ENCODE measurements at places on chromosomes 2 and 18. TPM values are rescaled to one million over a fixed set of nuclear protein-coding genes. Genes with fewer than 3 reads are reported as not detected.

GRCh38 chr2:205451901-205452512 lies 230.3 kb upstream of the NRP2 start:
- ATAC-seq, result no peak

- no peak for ATAC-seq
Measured at GRCh38 chr2:238241970-238242369, 2.1 kb upstream of the HES6 start.

GRCh38 chr2:130892793-130893785 lies 56.4 kb downstream of the ARHGEF4 start:
- ATAC-seq, result no peak

GRCh38 chr2:186532891-186533290 lies 46.8 kb downstream of the ZC3H15 start:
- ATAC-seq, result no peak

DNA sequence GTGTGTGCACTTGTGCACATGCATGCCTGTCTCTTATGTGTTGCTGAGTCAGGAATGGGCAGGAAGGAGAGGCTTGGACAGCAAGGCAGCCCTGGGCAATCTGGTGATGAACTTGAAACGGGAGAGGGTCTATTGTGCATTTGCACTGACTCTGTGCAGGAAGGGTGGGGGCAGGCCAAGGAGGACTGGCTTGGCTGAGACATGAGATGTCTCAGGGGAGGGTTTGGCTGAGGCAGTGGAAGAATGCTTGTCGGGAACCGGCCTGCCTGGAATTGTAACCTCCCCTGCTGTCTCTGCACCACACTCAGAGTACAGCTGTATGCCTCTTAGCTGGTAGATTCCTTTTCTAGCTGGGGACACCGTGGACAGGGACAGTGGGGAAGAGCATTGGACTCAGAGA lies 176.1 kb upstream of the TNP1 start:
- peak; percentile 81 for ATAC-seq

DNA sequence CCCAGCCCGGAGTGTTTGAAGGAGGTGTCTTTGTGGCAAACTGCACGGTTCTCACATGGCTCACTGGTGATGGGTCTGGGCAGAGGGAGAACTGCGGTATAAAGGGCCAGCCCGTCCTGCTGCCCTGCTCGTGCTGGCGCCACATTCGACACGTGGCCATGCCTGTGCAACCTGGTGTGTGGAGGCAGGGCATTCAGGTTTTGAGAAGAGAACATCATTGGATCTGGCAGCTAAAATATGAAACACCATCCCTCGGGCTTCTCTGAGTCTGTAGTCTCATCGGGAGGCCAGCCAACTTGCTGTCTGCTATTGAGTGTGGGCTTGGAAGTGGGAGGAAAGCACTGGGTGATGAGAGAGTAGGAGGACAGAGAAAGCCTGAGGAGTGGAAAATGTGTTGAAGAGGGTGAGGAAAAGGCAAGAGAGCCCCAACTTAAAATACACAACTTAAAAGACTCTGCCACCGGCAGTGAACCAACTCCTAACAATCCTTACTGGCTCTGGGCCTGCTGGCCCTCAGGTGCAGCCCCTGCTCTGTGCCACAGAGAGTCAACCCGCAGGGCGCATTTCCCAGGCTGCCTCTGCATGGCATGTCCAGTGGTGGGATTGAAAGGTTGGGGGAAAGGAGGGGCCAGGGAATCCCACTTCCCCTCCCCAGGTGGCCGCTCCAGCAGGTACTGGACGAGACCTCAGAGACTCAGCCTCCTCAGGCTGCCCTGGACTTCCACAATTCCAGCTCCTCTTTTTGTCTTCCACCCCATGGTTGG lies 112.7 kb upstream of the DLX2 start:
- no peak for ATAC-seq

The AKAIN1 gene
- 1.3 TPM for total RNA-seq

The POTEI gene
- 5.6 TPM for total RNA-seq

Data from motor neuron (in vitro differentiated cells).